ENCODE measurements at places on chromosomes 16 and 17.

DNA sequence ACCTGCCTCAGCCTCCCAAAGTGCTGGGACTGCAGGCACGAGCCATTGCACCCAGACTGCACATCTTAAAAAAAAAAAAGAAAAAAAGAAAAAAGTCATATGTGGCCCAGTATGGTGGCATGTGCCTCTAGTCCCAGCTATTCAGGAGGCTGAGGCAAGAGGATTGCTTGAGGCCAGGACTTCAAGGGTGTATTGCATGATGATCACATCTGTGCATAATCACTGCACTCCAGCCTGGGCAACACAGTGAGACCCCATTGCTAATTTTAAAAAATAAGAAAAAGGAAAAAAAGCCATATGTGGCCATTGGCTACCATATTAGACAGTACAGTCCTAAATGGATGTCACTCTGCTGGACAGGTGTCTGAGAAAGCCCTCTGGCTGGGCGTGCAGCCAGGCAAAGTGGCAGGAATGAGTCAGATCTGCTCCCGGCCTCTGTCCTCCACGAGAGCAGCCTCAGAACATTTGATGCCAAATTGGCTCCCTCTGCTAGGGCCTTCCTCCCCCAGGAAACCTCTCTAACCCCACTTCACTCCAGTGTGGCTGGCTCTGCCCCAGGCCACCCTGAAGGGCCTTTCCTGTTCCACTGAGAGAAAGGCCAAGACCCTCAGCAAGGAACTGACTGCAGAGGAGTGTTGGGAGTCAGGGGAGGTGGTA lies 14.7 kb downstream of the CA7 start:
- no peak for DNase-seq

- no peak for DNase-seq
Observed at GRCh38 chr17:31416503-31416923, 25.0 kb downstream of the RAB11FIP4 start.

DNA sequence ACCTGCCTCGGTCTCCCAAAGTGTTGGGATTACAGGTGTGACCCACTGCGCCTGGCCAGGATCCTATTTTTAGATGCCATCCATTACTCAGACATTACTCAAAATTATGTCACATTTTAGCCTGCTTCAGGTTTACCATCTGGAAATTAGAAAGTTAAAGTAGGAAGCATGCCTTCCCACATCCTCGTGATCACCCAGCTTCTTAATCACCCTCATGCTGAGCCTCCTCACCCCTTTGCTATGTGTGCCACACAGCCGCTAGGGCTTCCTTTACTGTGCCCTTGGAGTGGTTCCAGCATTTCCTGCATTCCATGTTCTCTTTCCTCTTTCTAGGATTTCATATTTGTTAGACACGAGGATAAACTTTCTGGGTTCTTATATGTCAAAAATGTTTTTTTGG lies 9.3 kb downstream of the ADORA2B start:
- no peak for DNase-seq

DNA sequence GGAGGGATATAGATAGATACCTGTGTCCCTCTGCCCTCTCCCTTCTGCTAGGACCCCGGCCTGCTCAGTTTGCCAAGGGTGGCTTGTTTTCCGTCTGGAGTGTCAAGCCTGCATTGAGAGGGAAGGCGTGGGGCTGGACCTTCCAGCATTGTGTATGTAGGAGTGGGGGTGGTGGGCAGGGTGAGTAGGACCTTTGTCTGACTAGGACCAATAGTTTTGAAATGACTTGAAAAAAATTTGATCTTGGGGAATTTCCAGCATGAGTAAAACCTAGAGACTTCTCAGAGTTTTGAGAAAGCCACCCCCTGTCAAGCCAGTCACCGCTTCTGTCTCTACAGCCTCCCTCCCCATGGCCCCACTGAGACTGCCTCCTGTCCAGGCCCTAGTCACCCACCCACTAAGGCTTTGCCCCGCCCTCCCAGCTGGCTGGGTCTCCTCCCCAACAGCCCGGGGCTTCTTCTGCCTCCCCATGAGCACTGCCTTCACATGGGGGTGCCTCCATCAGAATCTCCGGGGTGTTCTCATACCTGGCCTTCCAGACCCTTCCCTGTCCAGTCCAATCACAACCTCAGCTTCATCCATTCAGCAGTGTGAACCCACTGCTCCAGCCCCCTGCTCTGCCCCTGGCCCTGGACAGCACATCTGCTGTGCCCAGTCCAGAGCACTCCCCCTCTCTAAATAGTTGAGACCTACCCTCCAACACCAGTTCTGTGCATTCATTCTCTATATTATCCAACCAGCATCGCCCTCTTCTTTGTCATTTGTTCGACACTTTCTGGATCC lies 207.0 kb downstream of the MSI2 start:
- DNase-seq, result peak; percentile 82

DNA sequence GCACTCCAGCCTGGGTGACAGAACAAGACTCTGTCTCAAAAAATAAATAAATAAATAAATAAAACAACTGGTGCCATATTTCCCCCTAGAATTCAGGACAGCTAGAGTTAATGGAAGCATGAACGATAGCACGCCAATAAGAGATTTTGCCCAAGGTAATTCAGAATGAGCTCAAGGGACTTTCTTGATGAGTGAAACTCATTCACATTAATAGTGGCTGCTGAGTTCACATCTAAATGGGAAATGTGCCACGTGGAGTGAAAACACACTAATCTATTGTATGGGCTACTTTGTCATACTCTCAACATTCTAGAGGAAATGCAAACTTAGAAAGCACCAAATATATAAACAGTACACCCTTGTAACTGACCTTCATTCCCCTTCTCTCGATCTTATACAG lies 47.4 kb upstream of the PSMD7 start:
- DNase-seq, result no peak

DNA sequence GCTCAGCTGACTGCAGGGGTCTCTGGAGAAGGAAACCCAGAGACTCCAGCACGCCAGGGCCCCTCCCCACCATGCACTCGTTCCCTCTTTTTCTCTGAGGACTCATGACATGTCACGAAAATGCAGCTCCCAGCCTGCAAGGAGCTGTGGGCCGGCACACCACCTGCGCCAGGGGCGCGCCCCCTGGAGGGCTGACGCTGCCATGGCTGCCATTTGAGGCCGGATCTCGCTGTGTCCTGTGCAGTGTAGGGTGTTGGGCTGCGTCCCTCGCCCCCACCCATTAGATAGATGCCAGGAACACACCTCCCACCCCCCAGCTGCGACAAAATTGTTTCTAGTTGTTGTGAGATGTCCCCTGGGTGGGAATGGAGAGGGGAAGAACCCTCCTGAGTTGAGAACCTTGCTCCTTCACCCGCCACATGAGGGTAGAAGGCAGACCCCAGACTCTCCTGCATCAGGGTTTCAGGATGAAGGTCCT lies 8.2 kb downstream of the SYNGR2 start:
- DNase-seq, result no peak

DNA sequence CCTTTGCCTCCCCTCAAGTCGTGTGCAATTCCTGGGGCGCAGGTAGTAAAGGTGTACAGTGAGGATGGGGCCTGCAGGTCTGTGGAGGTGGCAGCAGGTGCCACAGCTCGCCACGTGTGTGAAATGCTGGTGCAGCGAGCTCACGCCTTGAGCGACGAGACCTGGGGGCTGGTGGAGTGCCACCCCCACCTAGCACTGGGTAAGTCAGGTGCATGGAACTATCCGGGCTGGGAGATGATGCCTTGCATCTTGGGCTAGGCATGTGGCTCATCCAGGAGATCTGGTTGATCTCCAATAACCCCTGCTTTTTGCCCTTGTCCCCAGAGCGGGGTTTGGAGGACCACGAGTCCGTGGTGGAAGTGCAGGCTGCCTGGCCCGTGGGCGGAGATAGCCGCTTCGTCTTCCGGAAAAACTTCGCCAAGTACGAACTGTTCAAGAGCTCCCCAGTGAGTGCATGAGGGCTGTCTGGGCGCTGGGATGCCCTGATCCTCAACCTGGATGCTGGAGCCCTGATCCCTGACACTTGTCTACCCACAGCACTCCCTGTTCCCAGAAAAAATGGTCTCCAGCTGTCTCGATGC lies 5.2 kb downstream of the GRB7 start:
- no peak for DNase-seq

- no peak for DNase-seq
Observed at GRCh38 chr17:751269-752001, 629 bp downstream of the GEMIN4 start.
